Vagina (tissue), 2 donors: ENCODE measurements at places on chromosomes 1 and 21. TPM values are rescaled to one million over a fixed set of nuclear protein-coding genes. Genes with fewer than 3 reads are reported as not detected.

- DNase-seq, result no peak
- no peak overlapping the region for H3K27ac ChIP-seq
- H3K4me3 ChIP-seq, result no peak overlapping the region
- H3K4me1 ChIP-seq, result no peaks in the 10 kb centered on the region
- H3K36me3 ChIP-seq, result no peaks in the 10 kb centered on the region
Measured at GRCh38 chr1:221806984-221807383, 65.1 kb upstream of the DUSP10 start.

BRINP3 gene
- total RNA-seq, result not detected

DNA sequence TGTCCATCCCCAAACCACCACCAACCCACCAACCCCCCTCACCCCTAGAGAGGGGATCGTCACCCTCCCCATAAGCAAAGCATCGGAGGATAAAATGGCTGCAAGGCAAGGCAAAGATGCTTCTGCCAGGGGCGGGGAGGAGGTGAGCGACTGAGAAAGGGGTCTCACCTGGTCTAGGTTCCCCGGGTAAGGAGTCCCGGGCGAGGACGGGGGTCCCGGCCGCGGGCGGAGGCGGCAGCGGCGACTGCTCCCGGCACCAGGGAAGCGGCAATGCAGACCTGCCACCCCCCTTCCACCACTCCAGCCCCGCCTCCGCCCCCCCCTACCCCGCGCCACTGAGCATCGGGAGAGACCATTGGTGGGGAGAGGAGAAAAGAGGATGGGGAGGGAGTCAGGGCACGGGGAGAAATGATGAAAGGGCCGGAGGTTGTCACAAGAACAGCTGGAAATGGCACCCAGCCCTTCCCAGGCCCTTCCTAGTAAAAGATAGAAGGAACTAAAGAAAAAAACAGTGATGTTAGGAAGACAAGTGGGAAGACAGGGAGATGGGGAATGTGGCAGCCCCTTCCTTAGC is at the start of gene SV2A:
Gene SV2A, minus strand, starts transcription at position 274 of the 574 bp plus-strand sequence. CDS start 4,004 bp downstream, outside the sequence.
- DNase-seq, result no peak
- peak within 1 kb of the TSS; percentile 48 for H3K27ac ChIP-seq
- no peaks in the 10 kb centered on the region for H3K36me3 ChIP-seq
- H3K27me3 ChIP-seq, result no peaks in the 10 kb centered on the region
- peaks cover 27% of the 10 kb centered on the region for H3K4me1 ChIP-seq

GRCh38 chr1:24735509-24736375 is 9.5 kb upstream of the CLIC4 start:
- no peak overlapping the region for H3K4me3 ChIP-seq
- DNase-seq, result no peak
- no peaks in the 10 kb centered on the region for H3K36me3 ChIP-seq
- no peaks in the 10 kb centered on the region for H3K27me3 ChIP-seq

FCGR3B gene
- total RNA-seq, result 2.5 TPM

AUNIP gene
- 1.5 TPM for total RNA-seq

- DNase-seq, result no peak
- H3K4me3 ChIP-seq, result no peak overlapping the region
- no peaks in the 10 kb centered on the region for H3K36me3 ChIP-seq
- no peaks in the 10 kb centered on the region for H3K4me1 ChIP-seq
Measured at GRCh38 chr1:178020968-178021640, 51.2 kb upstream of the SEC16B start.

DNA sequence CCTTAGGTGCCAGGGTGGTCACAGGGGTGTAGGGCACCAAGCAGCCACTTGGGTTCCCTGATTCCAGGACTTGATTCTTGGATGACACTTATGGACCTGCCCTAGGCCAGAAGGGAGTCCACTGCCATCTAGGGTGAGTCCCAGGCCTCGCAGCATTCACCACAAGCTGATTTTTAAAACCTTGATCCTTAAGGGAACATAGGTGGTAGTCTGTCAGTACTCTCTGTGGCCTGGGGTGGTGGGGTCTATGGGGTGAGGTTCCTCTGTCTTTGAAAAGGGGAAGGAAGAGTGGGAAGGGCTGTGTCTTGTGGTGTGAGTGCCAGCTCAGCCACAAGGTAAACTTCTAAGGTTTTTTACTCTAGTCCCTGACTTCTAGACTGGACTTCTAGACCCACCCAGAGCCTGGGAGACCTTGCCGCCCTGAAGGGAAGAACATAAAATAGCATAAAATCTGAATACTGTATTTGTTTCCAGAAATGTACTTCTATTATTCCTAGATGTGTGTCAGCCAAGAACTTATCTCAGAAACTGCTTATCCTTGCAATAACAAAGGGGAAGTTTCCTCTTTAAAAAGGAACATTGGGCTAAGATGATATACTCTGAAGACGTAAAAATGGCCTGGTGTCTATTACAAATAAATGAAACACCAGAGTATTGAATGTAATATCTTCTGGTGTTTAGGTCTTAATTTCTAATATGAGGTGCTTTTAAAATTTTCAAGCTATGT is 757.3 kb downstream of the LTN1 start:
- DNase-seq, result no peak
- no peak overlapping the region for H3K27ac ChIP-seq
- no peaks in the 10 kb centered on the region for H3K27me3 ChIP-seq
- peaks cover 9% of the 10 kb centered on the region for H3K4me1 ChIP-seq

GRCh38 chr1:151458802-151459330 is 428 bp downstream of the POGZ start:
- peak overlapping the region; percentile 98 for H3K27ac ChIP-seq
- peak overlapping the region; percentile 84 for H3K4me3 ChIP-seq
- H3K4me1 ChIP-seq, result peaks cover 34% of the 10 kb centered on the region
- no peaks in the 10 kb centered on the region for H3K27me3 ChIP-seq
- DNase-seq, result no peak

DNA sequence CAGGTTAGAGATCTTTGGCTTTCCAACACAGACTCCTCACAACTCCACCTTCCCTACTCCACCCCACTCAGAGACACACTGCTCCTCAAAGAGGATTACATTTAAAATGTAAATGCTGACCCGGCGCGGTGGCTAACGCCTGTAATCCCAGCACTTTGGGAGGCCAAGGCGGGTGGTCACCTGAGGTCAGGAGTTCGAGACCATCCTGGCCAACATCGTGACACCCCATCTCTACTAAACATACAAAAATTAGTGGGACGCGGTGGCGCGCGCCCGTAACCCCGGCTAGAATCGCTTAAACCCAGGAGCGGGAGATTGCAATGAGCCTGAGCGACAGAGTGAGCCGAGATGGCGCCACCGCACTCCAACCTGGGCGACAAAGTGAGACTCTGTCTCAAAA is 1.8 kb upstream of the ANP32E start:
- peaks cover 18% of the 10 kb centered on the region for H3K4me1 ChIP-seq
- no peaks in the 10 kb centered on the region for H3K36me3 ChIP-seq
- no peak overlapping the region for H3K27ac ChIP-seq
- DNase-seq, result no peak
- H3K4me3 ChIP-seq, result no peak overlapping the region
- no peaks in the 10 kb centered on the region for H3K27me3 ChIP-seq

DNA sequence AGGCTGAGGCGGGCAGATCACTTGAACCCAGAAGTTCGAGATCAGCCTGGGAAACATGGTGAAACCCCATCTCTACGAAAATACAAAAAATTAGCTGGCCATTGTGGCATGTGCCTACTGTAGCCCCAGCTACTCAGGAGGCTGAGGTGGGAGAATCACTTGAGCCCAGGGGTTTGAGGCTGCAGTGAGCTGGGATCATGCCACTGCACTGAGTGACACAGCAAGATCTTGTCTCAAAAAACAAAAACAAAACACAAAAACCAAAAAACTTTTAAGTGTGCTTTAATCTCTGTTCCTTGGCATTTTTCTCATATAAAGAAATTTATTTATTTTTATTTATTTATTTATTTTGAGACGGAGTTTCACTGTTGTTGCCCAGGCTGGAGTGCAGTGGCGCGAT is 208.2 kb downstream of the URB2 start:
- H3K4me1 ChIP-seq, result no peaks in the 10 kb centered on the region
- DNase-seq, result no peak
- H3K27me3 ChIP-seq, result no peaks in the 10 kb centered on the region
- no peak overlapping the region for H3K27ac ChIP-seq
- no peak overlapping the region for H3K4me3 ChIP-seq
- H3K36me3 ChIP-seq, result no peaks in the 10 kb centered on the region

GRCh38 chr1:1537626-1538250 is 2.7 kb downstream of the TMEM240 start:
- DNase-seq, result no peak
- H3K4me3 ChIP-seq, result no peak overlapping the region
- no peaks in the 10 kb centered on the region for H3K27me3 ChIP-seq
- H3K36me3 ChIP-seq, result no peaks in the 10 kb centered on the region
- H3K27ac ChIP-seq, result no peak overlapping the region

DNA sequence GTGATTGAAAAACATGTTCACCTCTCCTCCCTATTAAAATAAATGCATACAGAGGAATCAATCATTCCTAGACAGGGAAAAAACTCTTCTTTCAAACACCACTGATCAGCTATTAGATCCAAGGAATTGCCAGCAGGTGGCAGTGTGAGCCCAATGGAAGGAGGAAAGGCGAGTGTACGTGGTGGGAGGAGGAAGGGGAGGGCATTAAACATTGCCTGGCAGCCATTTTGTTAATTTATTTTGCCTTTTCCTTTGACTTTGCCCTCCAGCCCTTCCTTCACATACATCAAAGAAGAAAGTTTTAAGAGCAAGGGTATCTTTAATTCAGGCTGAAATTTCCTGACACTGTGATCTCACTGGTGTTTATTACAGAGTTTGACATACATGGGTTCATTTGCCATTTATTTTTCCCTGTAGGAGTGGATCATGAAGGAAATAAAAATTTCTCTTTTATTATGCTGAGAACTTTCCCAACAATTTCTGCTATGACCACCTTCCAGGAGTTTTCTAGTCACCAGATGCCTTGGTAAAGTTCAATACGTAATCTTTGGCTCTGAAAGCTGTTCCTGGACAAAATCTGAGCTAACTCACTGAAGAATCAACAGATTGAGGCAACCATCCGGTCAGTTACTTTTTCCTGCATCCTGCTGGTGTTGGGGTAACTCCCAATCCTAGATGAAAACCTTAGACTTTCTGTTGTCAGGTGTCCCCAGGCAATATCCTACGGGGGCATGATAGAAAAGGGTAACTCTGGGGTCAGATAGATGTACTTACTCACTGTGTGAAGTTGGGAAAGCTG is 1.9 kb upstream of the GNAI3 start:
- H3K36me3 ChIP-seq, result no peaks in the 10 kb centered on the region
- no peaks in the 10 kb centered on the region for H3K27me3 ChIP-seq
- peak overlapping the region; percentile 9 for H3K4me3 ChIP-seq
- H3K4me1 ChIP-seq, result peaks cover 40% of the 10 kb centered on the region
- DNase-seq, result no peak

GRCh38 chr1:90114521-90115141 is 119.7 kb downstream of the ZNF326 start:
- no peak for DNase-seq
- H3K4me3 ChIP-seq, result no peak overlapping the region
- H3K27ac ChIP-seq, result no peak overlapping the region
- H3K36me3 ChIP-seq, result no peaks in the 10 kb centered on the region

FAM177B gene
- not detected for total RNA-seq

TGFB2 gene
- 16.9 TPM for total RNA-seq

DNA sequence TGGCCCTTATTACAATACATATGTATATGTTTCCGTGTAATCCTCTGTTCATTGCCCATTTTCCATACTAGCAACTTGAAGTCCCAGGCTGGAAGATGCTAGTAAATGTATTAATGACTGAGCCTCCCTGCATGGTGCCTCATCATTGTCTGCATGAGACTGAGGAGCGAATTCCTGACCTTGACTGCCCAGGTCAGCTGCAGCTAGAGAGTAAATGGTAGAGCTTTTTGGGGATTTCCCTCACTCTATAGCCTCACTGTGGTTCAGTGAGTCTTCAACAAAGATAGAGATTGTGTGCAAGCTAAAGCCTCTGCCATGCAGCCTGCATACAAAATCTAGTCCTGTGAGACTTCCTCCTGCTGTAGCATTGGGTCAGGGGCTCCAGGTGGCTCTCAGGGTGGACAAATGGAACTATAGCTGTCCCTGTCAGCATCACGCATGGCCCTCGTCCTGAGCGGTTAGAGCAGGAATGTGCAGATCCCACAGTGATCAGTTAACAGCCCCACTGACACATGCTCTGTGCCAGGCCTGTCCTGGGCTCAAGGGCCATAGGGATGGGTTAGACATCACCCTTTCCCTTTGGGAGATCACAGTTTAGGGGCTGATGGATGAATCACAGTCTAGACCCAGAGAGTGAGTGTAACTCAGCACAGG is 741.7 kb downstream of the MATN1 start:
- H3K27ac ChIP-seq, result no peak overlapping the region
- no peak overlapping the region for H3K4me3 ChIP-seq
- no peaks in the 10 kb centered on the region for H3K4me1 ChIP-seq
- H3K36me3 ChIP-seq, result no peaks in the 10 kb centered on the region
- DNase-seq, result peak; percentile 72

DNA sequence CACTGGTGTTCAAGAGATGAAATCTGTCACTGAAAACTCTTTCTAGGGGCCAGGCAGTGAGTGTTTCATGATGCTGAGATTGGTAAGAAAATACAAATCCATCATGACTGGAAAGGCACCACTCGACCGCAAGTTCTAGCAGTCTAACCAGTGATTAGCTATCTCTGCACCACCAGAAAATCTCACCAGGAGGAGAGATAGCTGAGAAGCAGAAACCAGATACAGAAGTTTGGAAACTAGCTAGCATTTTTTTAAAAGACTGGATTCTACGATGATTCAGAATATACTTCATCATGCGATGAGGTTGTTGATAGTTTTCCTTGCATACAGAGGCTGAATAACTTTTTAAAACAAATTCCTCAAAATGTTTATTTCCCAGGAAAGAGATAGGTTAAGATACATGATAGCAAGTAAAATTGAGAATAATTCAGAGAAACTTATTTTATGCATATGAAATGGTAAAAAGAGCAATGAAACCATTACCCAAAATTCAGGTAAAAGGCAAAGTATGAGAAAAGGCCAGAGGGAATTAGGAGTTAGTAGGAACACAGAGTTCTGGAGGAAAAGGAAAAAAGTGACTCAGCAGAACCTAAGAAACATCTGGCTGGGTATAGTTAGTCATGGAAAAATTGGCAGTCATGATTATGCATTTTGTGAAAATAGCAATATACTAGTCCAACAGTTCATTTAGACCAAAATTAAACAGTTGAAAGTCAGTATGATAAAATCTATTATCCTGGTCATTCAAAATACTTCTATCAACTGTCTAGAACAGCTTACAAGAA is 3.3 kb upstream of the F3 start:
- H3K27me3 ChIP-seq, result no peaks in the 10 kb centered on the region
- H3K4me3 ChIP-seq, result no peak overlapping the region
- peak overlapping the region; percentile 51 for H3K27ac ChIP-seq
- no peaks in the 10 kb centered on the region for H3K36me3 ChIP-seq

SERINC2 gene
- total RNA-seq, result 17.4 TPM

CELA3A gene
- not detected for total RNA-seq

IL19 gene
- not detected for total RNA-seq

DNA sequence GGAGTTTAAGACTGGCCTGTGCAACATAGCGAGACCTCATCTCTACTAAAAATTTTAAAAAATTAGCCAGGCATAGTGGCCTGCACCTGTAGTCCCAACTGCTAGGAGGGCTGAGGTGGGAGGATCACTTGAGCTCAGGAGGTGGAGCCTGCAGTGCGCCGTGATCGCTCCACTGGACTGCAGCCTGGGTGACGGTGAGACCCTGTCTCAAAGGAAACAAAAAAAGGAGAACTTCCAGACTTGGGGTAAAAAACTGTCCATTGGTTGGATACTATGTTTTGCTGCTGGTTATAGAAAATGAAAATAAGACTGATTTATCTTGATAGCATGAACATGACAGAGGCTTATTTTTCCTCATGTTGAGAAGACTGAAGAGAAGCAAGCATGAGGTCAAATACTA is 79.4 kb downstream of the WDR4 start:
- no peak for DNase-seq
- no peaks in the 10 kb centered on the region for H3K27me3 ChIP-seq
- no peak overlapping the region for H3K4me3 ChIP-seq
- H3K36me3 ChIP-seq, result no peaks in the 10 kb centered on the region
- no peaks in the 10 kb centered on the region for H3K4me1 ChIP-seq

- no peaks in the 10 kb centered on the region for H3K36me3 ChIP-seq
- no peaks in the 10 kb centered on the region for H3K27me3 ChIP-seq
- DNase-seq, result peak; percentile 28
Measured at GRCh38 chr1:109838838-109839240, 71.8 kb upstream of the CSF1 start.
